ENCODE measurements at places on chromosomes 12 and 14.

DNA sequence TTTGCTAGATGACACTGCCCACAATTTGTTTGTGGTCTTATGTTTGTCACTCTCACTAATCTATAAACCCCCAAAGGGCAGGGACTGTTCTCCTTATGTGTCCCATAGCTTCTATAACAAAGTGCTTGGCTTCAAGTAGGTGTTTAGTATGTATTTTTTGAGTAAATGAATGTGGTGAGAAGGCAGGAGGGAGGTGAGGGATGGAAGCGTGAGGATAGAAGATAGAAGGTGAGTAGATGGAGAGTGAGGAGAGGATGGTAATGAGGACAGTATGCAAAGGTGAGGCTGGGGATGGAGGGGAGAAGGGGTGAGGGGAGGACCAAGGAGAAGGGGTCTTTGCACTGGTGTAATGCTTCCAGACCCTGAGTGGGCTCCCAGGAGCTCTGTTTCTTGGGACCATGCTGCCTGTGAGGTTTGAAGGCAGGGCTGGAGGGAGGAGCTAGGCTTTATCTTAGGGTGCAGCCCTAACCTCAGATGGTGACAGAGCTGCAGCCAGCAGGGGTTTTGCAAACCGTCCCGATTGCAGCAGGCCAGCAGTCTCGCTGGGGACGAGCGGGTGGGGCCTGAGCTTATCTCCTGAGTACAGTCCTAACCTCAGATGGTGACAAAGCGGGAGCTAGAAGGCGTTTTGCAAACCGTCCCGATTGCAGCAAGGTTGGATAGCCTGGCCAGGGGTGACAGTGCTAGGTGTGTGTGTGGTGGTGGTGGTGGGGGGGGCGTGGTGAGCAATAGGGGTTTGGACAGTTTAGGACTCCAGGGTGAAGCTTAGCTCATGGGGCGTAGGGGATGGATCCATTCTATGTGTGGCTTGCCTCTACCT is 6.5 kb downstream of the CEBPE start:
- peak; percentile 75 for DNase-seq

- no peak for DNase-seq
These were observed 24.4 kb downstream of the GLRX5 start for GRCh38 chr14:95559203-95559602.

GRCh38 chr14:64444984-64445845 is 20.1 kb upstream of the AKAP5 start:
- DNase-seq = no peak

GRCh38 chr12:31899109-31899508 is 60.1 kb upstream of the RESF1 start:
- DNase-seq = no peak

GRCh38 chr12:5203274-5203673 is 159.6 kb downstream of the KCNA5 start:
- DNase-seq = no peak

DNA sequence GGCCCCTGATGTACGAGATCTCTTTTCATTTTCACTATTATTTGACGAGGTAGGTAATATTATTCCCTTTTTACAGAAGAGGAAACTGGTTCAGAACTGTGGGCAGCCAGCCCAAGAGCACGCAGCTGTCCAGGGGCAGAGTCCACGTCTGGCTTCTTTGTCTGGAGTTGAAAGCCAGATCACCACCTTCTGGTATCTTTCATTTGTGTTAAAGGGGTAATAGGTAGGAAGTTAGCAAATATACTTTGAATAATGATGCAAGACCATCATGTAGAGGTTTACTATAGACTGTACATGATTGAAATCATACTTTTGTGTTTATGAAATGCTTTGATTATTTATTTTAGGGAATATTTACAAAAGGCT is 144.1 kb upstream of the AMIGO2 start:
- no peak for DNase-seq

DNA sequence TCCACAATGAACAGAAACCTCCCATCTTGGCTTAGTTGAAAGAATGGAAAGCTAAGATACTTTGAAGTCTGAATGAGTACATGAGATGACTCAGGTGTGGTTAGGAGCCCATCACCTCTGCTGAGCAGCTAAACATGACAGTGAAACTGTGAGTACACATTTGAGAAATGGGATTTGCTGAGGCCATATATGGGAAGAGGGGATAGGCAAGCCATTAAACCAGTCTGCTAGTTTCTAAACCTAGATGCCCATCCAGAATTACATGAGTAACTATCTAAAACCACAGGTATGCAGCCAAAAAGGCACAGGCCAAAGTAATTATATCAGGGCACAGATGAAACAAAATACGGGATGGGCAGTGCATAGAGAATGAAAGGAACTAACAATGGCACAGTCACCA is 41.2 kb downstream of the NKX2-1 start:
- no peak for DNase-seq

DNA sequence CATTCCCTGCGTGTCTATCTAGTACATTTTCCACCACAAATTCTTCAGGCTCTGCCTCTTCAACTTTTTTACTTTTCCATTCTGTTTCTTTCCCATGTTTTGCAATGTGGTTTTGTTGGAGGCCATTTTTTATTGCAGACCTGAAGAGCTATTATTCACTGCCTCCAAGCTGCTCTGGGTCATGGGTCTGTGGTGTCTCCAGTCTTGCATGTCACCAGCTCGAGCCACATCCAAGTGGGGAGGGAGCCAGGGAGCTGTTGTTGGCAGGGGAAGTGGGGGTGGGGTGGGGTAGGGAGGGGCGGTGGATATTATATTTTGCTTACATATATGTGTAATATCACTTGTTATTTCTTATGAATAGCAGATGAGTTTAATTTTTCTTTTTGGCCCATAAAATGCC is 69.1 kb downstream of the VEZT start:
- no peak for DNase-seq

- DNase-seq = peak; percentile 83
These were observed 9.5 kb downstream of the NOC4L start for GRCh38 chr12:132153501-132154340.

DNA sequence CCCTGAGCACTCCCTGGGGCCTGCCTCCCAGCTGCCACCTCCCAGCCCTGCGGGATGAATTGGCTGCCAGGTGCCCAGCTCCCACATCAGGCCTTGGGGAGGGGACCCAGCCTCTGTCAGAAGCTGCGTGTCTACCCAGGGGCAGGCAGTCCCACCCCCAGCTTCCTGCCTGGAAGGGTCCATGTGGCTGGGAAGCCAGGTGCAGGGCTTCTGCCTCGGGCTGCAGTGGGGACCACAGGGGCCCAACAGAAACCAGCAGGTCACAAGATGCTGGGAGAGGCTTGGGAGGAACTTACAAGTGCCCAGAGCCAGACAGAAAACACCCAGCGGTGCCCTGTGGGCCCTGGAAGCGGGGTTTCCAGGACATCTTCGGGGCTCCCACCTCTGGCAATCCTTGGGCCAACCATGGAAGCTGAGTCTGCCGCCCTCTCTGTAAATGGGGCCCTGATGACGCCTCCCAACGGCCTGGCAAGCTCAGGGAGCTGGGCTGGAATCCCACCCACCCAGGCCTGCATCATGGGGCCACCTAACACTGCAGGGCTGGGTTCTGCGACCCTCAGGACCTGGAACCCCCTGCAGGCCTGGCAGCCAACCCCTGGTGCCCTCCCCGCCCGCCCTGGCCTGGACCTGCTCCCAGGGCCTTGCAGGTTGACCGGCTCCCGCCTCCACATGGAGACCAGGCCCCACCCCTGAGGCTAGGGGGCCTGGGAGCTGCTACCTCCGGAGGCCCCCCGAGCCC is 36.6 kb downstream of the CCNK start:
- DNase-seq = no peak
